ENCODE measurements at places on chromosomes 13 and 19.
A peak's percentile ranks its signal among the peaks of the same experiment; 100 is the strongest.

- no peak for DNase-seq
Observed at GRCh38 chr19:6047741-6048251, 62.5 kb downstream of the RFX2 start.

GRCh38 chr13:39916330-39916729 is 260.9 kb downstream of the COG6 start:
- DNase-seq = no peak

- DNase-seq = peak; percentile 86
Observed at GRCh38 chr19:37466798-37467607, at the start of gene ZNF569. ZNF569 (minus strand) TSS chr19:37467444; CDS start chr19:37444921, 22,523 bp downstream.

DNA sequence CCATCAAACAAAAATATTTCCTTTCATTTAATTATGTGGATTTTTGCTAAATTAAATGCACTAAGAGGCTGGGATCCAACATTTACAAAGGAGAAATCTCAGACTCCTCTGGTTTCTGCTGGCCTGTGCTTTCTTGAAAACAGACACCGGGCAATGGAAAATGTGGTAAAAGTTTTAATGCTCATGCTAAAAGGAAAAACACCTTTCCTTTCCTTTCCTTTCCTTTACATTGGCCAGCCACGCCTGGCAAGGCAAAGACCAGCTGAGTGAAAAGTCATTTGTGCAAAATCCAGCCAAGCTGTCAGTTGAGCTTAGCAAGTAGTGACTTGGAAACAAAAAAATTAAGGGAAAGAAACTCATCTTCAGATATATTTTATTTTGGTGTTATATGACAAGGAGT is 240.3 kb downstream of the LACC1 start:
- no peak for DNase-seq

GRCh38 chr13:46329624-46330023 is 57.4 kb downstream of the RUBCNL start:
- no peak for DNase-seq

- peak; percentile 78 for DNase-seq
Observed at GRCh38 chr19:44689290-44690130, 9.4 kb upstream of the CEACAM16 start.

DNA sequence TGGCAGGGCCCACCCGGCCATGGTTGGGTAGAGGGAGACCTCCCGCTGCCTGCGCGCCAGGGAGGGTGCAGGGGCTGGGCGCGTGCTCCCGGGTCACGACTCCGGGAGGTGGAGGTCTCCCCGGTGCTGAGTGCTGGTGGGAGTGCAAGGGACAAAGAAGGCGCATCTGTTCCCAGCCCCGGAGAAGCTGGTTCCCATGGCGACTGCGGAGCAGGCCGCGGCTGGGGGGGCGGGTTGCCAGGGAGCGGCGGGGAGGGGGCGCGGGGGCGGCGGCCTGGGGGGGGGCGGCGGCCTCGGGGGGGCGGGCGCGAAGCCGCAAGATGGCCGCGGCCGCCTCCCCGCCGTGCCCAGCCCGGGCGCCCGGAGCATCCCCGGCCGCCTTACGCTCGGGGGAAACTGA is 1.2 kb downstream of the CBARP start:
- no peak for DNase-seq

DNA sequence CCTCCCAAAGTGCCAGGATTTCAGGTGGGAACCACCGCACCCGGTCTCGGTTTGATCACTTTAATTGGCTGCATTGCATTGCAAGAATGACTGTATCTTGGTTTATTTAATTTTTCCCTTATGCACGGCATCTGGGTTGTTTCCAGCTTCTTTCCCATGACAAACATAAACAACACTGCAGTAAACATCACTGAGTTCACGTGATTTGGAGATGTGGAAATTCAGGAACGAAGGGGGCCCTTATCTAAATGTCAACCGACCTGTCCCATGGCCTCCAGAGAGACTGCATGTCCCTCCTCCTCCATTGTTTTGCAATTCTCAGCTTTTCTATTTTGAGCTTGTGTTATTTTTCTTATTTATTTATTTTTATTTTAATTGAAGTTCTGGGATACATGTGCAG is 14.4 kb upstream of the SULT2B1 start:
- DNase-seq = no peak

GRCh38 chr13:25771202-25771601 is 280.6 kb downstream of the SHISA2 start:
- DNase-seq = no peak

GRCh38 chr13:113764793-113765563 is 6.0 kb downstream of the TMEM255B start:
- DNase-seq = no peak

- no peak for DNase-seq
Observed at GRCh38 chr13:66534561-66534960, 695.6 kb downstream of the PCDH9 start.

- DNase-seq = no peak
Observed at GRCh38 chr13:32585550-32586079, 637 bp upstream of the PDS5B start.

All from activated CD4-positive, alpha-beta T cell treated with anti-CD3 and anti-CD28 coated beads, Interleukin-2, amount 50 U/mL, for 4 hours (primary cell).